ENCODE measurements at places on chromosomes 7 and 10.

DNA sequence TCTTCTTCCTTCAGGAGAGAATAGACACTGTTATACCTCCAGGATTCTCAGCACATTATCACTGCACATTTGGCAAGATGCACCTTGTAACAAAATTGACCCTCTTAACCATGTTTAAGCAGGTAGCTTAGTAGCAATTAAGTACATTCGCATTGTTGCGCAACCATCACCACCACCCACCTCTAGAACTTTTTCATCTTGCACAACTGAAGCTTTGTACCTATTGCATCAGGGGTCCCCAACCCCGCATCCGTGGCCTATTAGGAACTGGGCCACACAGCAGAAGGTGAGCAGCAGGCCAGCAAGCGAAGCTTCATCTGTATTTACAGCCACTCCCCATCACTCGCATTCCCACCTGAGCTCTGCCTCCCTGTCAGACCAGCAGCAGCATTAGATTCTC, 29.9 kb upstream of the SMURF1 start:
- DNase-seq = no peak

GRCh38 chr10:22308390-22308789, 7.8 kb upstream of the COMMD3 start:
- peak; percentile 15 for DNase-seq

DNA sequence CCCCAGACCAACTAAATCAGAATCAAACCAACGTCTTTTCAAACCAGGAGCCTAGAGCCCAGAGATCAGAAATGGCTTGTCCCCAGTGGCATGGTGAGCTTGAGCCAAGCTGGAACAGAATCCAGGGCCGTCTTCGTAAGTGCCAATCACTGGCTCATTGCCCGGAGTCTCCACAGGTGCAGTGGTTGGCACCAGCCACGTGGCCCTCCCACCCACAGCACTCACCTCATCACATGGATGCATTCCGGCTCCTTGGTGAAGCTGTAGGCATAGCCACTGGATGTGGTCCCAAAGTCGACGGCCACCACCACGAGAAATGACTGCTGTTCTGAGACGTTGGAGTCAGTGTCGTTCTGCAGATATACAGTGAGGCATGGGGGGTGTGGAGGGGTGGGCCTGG, 37.4 kb downstream of the HSPA12A start:
- no peak for DNase-seq

GRCh38 chr7:139718141-139718540, 59.7 kb downstream of the HIPK2 start:
- DNase-seq = no peak

- no peak for DNase-seq
Measured at GRCh38 chr7:80619741-80620140, 18.7 kb upstream of the CD36 start.

GRCh38 chr7:8382004-8382730, 51.2 kb upstream of the NXPH1 start:
- no peak for DNase-seq

DNA sequence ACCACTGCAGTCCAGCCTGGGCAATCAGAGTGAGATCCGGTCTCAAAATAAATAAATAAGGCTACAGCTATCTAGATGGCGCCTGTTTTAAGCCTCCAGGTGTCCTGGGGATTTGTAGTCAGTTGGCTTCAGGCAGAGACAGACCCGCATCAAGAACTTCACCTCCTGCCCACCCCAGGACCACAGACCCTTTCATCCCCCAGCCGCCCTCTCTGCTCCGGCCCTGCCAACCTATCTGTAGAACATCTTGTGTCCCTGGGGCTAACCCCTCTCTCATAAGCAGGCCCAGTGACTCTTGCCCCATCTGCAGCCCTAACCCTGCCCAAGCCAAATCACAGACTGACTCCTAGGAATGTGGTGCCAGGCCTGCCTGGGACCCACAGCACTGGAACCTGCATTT, 17.9 kb downstream of the PDIA4 start:
- no peak for DNase-seq

- DNase-seq = no peak
Measured at GRCh38 chr10:18066947-18067346, 73.3 kb upstream of the CACNB2 start.

Measured in amniotic stem cell (primary cell).